Melanocyte of skin (primary cell): ENCODE measurements at places on chromosomes 7 and 10. TPM values are rescaled to one million over a fixed set of nuclear protein-coding genes. Genes with fewer than 3 reads are reported as not detected.

Gene RBP3
- total RNA-seq, result not detected in 2 replicates

Gene VTI1A
- 27.5 and 39.6 TPM in 2 replicates for total RNA-seq

Gene PYROXD2
- total RNA-seq, result 2.8 and 10.5 TPM in 2 replicates

Gene KIAA1217
- 2.3 and 2.9 TPM in 2 replicates for total RNA-seq

Gene PAX4
- not detected in 2 replicates for total RNA-seq

Gene SMO
- 16.5 and 24.0 TPM in 2 replicates for total RNA-seq
